Mammary microvascular endothelial cell (primary cell): ENCODE measurements at places on chromosomes 16 and 17. TPM values are rescaled to one million over a fixed set of nuclear protein-coding genes. Genes with fewer than 3 reads are reported as not detected.

Gene NXPH3
- total RNA-seq, result 0.13 and 0.54 TPM in 2 replicates

Gene MAF
- 2.3 and 3.6 TPM in 2 replicates for total RNA-seq

Gene TBC1D3B
- total RNA-seq, result 3.2 TPM in 1 of 2 replicates, not detected in the other

Gene SRL
- 0.07 and 0.20 TPM in 2 replicates for total RNA-seq

Gene ABCC3
- 0.64 and 1.2 TPM in 2 replicates for total RNA-seq

Gene FOXC2
- total RNA-seq, result 3.1 and 4.8 TPM in 2 replicates
